Activated gamma-delta T cell treated with Interleukin-2 at 50 U/mL for 16 hours (primary cell): ENCODE measurements at places on chromosomes 16 and 17.

GRCh38 chr17:3683054-3683511 is 12.9 kb downstream of the P2RX5 start:
- DNase-seq: peak; percentile 54

GRCh38 chr16:81427219-81427618 is 17.4 kb upstream of the CMIP start:
- DNase-seq: no peak

DNA sequence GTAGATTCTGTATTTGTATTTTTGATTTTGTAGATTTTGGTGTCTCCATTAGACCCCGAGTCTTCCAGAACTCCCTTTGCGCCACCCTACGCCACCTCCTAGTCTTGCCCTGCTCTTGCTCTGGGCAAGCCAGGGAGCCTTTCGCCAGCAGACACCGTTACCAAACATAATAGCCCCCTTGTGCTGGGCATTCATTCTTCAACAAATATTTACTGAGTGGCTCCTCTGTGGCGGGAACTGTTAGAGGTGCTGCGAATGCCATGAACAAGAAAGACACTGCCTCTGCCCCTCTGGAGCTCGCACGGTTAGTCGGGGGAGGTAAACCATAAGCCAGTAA is 841 bp upstream of the GPT2 start:
- no peak for DNase-seq

GRCh38 chr17:73166731-73167581 is 2.1 kb downstream of the SSTR2 start:
- DNase-seq: no peak

DNA sequence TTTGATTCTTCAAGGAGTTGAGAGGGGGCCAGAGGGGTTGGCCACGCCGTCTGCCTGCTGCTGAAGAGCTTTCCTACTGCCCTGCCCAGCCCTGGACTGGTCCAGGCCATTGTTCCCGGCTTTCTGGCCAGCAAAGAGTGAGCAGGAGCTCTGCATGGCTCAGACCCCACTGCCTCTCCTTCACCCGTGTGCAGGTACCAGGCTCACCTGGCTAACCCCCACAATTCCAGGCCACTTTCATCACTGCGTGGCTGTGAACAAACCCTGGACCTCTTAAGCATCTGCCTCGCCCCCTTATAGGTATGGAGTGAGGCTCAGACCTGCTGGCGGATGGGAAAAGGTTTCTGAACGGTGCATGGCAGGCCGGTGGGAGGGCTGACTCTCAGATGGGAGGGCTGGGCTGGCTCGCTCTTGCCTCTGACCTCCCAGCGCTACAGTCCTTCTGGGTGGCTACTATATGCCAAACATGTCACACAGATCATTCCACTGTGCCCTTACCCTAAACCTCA is 8.9 kb downstream of the ZNF319 start:
- no peak for DNase-seq

- DNase-seq: no peak
These were observed 57.5 kb downstream of the DNAH2 start for GRCh38 chr17:7775051-7775450.

- DNase-seq: no peak
These were observed 17.1 kb downstream of the RND2 start for GRCh38 chr17:43042025-43042628.

- no peak for DNase-seq
These were observed 11.6 kb upstream of the NOS2 start for GRCh38 chr17:27811961-27812360.

DNA sequence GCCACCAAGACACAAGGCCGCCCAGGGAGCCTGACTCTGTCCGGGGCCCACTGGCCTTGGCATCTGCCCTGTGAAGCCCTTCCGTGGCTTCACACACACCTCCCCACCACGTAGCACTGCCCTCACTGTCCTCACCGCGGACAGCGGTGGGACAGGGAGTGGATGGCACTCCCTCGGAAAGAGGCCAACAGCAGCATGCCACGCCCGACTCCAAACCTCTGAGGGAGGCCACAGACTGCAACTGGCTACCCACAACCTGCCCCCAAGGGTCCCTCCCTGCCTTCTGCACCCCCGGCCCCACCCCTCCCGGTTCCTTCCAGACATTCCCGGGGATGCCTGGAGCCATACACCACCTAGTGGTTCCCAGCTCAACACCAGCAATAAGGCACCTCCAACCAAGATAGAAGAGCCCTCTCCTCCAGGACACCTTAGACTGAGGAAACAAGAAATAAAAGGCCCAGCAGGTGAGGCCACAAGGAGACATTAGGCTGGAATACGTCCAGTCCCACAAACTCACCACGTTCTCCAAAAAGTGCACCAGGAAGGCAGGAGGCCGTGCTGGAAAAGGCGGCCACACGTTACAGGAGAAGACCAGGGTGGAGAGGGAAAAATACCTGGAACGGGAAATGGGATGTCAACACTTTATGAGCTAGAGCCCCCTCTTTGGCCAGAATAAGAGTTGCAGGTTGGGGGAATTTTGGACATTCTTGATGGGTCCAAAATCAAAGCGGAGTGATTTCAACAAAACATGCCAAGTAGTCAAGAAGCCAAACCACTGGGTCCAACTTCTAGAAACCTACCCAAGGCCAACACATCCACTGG is 310.0 kb downstream of the SOX9 start:
- DNase-seq: no peak

GRCh38 chr17:79146562-79146961 is 71.9 kb downstream of the ENGASE start:
- no peak for DNase-seq

- peak; percentile 23 for DNase-seq
These were observed 1.1 kb downstream of the KATNB1 start for GRCh38 chr16:57736419-57737351.

DNA sequence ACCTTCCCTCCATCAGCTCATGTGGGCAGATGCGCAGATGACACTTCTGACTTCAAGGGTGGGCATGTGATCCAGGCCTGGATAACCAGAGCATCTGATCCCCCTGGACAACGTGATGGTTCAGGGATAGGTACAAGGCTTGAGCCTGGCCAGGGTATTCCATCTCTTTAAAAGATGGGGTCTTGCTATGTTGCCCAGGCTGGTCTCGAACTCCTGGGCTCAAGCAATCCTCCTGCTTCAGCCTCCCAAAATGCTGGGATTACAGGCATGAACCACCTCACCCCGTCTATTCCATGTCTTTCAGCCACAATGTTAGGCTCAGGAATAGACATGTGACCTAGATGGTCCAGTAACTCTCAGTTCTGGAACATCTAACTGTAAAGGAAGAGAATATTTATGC is 20.8 kb downstream of the CRYM start:
- DNase-seq: no peak

DNA sequence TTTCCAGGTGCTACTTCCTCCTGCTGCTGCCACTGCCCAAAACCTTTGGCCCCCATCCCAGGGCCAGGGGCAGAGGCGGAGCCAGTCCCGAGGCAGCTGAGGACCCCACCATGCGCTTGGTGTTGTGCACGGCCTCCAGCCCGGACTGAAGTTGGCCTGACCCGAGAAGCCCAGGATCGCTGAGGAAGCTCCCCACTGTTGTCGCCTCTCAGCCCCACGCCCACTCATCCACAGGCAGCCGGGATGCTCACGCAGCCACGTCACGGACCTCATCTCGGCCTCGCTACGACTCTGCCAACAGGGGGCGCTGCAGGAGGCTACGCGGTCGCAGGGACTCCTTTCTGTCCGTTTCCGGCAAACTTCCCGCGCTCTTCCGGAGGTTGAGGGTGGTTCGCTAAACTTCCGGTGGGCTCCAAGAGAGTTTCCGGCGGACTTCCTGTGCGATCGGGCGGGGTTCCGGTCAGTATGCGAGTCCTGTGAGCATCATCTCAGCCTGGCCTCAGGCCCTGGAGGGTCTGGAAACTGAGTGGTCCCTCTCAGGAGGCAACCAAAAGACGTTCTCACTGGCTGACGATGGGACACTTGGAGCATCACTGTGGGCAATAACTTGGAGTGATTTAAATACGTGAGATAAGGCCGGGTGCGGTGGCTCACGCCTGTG is 12.4 kb downstream of the ZG16B start:
- DNase-seq: peak; percentile 77

- DNase-seq: no peak
These were observed 1.2 kb downstream of the KRTAP4-2 start for GRCh38 chr17:41176744-41177387.

GRCh38 chr17:78168242-78168902 is at the start of gene SYNGR2:
Gene SYNGR2, plus strand, starts transcription at chr17:78168581. Its CDS starts 36 bp downstream, at chr17:78168617.
- DNase-seq: peak; percentile 85

DNA sequence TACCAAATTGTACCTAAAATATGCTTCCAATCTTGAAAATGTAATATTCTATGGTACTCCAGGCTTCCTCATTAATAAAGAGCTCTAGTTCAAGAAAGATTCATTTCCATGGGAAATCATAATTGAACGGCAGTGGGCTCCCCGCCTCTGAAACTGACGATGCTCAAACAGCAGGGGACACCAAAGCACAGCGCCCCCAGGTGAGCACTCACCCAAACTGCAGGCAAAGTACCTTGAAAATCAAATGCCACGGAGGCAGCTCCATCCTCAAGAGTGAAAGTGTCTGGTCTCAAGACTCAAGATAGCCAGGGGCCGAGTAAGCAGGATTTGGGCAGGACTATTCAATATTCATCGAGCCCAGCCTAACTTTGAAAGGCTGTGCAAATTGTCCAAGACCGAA is 217.4 kb upstream of the TNRC6C start:
- DNase-seq: no peak

- no peak for DNase-seq
These were observed 412.0 kb upstream of the CDH5 start for GRCh38 chr16:65954446-65954845.

GRCh38 chr16:83819361-83819760 is 11.6 kb downstream of the HSBP1 start:
- no peak for DNase-seq

GRCh38 chr17:17056156-17056539 is 13.9 kb downstream of the MPRIP start:
- no peak for DNase-seq

- DNase-seq: peak; percentile 58
These were observed 17.7 kb downstream of the KSR1 start for GRCh38 chr17:27473748-27474609.

- DNase-seq: no peak
These were observed 85.1 kb upstream of the TBX2 start for GRCh38 chr17:61314368-61315078.

GRCh38 chr16:67517661-67518423 is 10.8 kb upstream of the RIPOR1 start:
- DNase-seq: no peak

GRCh38 chr16:9061358-9061813 is 30.1 kb upstream of the HAPSTR1 start:
- DNase-seq: no peak

- peak; percentile 44 for DNase-seq
These were observed 3.6 kb upstream of the ZNF652 start for GRCh38 chr17:49365667-49366066.

DNA sequence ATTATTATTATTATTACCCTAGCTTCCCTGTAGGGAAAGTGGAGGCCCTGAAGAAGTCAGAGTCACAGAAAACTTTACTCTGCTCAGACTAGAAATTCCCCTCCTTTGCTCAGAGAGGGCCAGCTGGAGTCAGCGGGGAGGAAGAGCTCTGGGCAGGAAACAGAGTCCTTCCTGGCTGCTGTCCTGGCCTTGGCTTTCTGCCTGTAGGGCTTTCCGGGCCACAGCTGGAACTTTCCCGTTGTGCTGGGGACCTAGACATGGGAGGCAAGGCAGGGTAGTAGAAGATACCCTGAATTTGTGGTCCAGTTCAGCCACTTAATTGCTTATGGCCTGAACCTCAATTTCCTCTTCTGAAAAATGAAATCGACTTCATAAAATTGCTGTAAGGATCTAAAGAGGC is 14.0 kb upstream of the CCL2 start:
- DNase-seq: no peak

- no peak for DNase-seq
These were observed 47.6 kb downstream of the LMF1 start for GRCh38 chr16:923184-923583.

GRCh38 chr16:71383054-71383773 is 24.7 kb downstream of the CALB2 start:
- no peak for DNase-seq

DNA sequence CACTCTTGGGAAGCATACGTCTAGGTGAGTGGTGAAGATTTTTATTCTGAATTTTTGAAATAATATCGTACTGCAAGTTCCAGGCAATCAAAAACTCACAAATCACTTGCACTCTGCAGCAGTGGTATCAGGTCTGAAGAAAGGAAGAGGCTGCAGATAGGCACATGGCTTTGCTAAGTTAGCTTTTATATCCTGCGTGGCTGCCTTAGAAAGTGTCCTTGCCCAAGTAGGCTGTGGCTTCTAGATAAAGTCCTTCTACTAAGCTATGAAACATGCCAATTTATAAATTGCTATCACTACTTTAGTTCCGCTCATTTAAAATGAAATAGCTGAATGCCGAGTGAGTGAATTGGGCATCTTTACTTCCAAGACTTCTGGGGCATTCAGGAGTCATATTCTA is 17.9 kb downstream of the WWOX start:
- DNase-seq: no peak

DNA sequence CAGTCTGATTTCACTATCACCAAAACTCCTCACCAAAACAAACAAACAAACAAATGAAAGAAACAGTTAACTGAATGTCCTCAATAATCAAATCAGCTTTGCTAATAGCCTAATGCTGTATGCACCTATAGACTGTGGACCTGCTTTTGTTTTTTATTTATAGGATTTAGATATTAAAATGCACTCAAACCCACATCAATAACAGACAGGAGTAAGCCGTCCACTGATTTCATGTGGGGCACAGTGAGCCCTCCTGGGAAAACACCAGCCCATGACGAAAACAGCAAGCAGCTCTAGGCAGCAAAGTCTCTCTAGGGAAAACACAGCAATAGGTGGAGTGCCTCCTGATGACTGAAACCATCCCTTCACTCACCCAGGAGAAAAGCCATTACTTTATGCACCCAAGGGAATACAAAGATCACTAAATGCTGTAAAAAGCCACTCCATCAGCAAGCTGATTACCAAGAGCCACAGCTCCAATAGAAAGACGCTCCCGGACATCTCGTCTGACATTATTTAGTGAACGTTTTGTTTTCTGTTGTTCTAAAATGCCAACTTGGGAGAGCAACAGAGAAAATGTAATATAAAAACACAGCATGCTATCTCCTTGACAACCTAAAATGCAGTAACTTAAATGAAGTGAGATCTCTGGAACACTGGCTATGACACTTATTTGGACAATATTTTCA is 47.8 kb downstream of the ANKFY1 start:
- no peak for DNase-seq

GRCh38 chr16:4263504-4264436 is 9.1 kb downstream of the TFAP4 start:
- no peak for DNase-seq

GRCh38 chr16:19549673-19550072 is 5.8 kb upstream of the VPS35L start:
- DNase-seq: no peak

GRCh38 chr17:65679165-65679845 is 117.9 kb upstream of the AXIN2 start:
- DNase-seq: no peak

GRCh38 chr16:26134588-26134987 is 442.8 kb downstream of the HS3ST4 start:
- DNase-seq: no peak

- no peak for DNase-seq
These were observed 114.8 kb downstream of the GNAO1 start for GRCh38 chr16:56305956-56306565.
